ENCODE measurements at places on chromosomes 4 and X. TPM values are rescaled to one million over a fixed set of nuclear protein-coding genes. Genes with fewer than 3 reads are reported as not detected.

Gene KIF4A
- 7.5 TPM for total RNA-seq

Gene RAB9B
- total RNA-seq = 0.76 TPM

Gene ADAM29
- total RNA-seq = not detected

Gene PLRG1
- 91.8 TPM for total RNA-seq

Gene XKRX
- under 0.01 TPM for total RNA-seq

Gene EIF4E
- 108 TPM for total RNA-seq

Gene LRAT
- not detected for total RNA-seq

Gene TLR2
- total RNA-seq = 0.57 TPM

Data from vein endothelial cell (primary cell).